ENCODE measurements at places on chromosomes 1 and 21. TPM values are rescaled to one million over a fixed set of nuclear protein-coding genes. Genes with fewer than 3 reads are reported as not detected.

GRCh38 chr1:45051005-45051772, 39.1 kb downstream of the UROD start:
- no peak for DNase-seq

GRCh38 chr1:10591010-10591409, 116.3 kb downstream of the PEX14 start:
- DNase-seq: peak; percentile 74

- DNase-seq: no peak
These were observed 91.5 kb downstream of the MRPL39 start for GRCh38 chr21:25515484-25516405.

The SPATA46 gene
- not detected for total RNA-seq

GRCh38 chr1:220775240-220775853, 11.4 kb upstream of the MTARC1 start:
- DNase-seq: no peak

- no peak for DNase-seq
These were observed 312 bp downstream of the KIAA2013 start for GRCh38 chr1:11925938-11926292.

DNA sequence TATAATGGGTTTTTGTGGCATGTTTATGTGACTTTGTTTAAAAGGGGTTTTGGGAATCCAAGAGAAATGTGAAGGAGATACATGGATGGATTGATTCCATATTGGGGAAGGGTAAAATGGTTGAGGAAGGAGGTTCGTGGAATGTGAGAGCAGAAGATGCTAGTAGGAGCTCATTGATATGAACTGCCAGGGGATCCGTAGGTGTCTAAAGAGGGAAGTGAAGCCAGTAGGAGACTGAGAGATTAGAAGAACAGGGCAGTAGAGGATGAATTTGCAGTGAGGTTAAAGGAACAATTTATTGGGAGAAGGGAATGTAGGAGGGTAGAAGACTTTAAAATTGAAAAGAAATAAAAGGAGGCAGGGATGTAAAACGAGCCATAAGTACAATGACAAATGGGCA, 252.6 kb downstream of the GPR52 start:
- no peak for DNase-seq

The CDKN2C gene
- total RNA-seq: 8.9 TPM

GRCh38 chr1:208499601-208500000, 255.4 kb upstream of the PLXNA2 start:
- no peak for DNase-seq

DNA sequence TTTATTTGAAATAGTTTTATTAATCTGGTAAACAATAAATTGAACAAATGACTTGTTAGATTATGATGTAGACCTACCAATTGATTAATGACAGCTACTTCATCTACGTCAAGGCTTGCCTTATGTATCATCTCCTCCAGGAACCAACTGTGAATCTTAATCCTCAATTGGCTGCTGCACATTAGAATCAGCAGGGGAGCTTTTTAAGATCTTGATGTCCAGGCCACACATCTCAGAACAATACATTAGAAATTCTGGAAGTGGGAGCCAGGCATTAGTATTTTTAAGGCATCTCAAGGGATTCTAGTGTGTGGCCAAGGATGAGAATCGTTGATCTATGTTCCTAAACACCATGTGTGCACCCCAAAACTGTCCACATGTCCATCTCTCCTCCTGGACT, 52.0 kb upstream of the LYPLAL1 start:
- DNase-seq: no peak

The CYP4A11 gene
- not detected for total RNA-seq

GRCh38 chr1:117919376-117919775, 10.0 kb downstream of the GDAP2 start:
- DNase-seq: no peak

The SORT1 gene
- total RNA-seq: 61.7 TPM

- DNase-seq: no peak
These were observed 63.4 kb downstream of the PSMG1 start for GRCh38 chr21:39119891-39120290.

GRCh38 chr1:153536012-153536670, 350 bp upstream of the S100A6 start:
- DNase-seq: peak; percentile 86
